ENCODE measurements at places on chromosomes 7 and 10. TPM values are rescaled to one million over a fixed set of nuclear protein-coding genes. Genes with fewer than 3 reads are reported as not detected.

Gene CDNF
- 1.4 TPM for total RNA-seq

GRCh38 chr7:50953303-50953702 lies 170.6 kb upstream of the GRB10 start:
- no peak for DNase-seq

Gene BMPER
- 4.6 TPM for total RNA-seq

- DNase-seq = peak; percentile 82
These were observed 32.4 kb upstream of the HSPA12A start for GRCh38 chr10:116774728-116775151.

DNA sequence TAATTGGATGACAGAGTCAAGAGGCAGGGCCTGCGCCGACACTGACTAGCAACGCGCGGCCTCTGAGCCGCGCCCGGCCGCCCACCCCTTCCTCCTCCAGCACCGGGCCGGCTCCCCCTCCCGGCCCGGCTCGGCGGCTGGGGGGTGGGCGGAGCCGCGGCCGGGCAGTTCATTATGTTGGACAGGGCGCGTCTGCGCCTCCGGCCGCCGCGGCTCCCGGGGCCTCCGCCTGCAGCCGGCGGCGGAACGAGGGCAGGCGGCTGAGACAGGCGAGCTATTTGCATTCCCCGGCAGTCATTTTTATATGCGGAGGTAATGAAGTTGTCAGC lies 106.7 kb downstream of the SNX10 start:
- DNase-seq = peak; percentile 90

GRCh38 chr7:83633516-83633915 lies 15.4 kb downstream of the SEMA3E start:
- DNase-seq = no peak

GRCh38 chr10:30192846-30193608 lies 133.6 kb upstream of the JCAD start:
- no peak for DNase-seq

- no peak for DNase-seq
These were observed 42.8 kb downstream of the FOXL3 start for GRCh38 chr7:332646-333392.

DNA sequence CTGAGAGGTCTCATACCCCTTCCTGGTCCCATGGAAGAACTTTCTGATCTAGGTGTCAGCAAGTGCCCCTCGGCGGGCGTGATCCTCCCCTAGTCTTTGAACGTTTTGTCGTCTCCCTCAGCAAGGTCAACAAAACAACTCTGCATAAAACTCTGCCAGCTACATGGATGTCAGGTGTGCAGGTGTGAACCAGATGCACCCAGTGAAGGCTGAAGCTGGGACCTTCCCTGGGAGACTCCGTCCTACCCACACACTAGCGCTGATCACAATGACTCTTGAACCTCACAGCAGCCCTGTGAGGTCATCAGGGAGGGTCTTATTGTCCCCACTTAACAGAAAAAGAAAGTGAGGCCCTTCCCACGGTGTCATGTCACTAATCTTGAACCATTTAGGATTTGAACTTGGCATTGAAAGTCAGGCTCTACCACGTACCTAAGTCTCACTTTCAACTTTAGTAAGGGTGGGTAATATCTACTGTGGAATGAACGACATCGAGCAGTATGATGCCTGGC lies 68.1 kb downstream of the VSTM4 start:
- DNase-seq = no peak

Gene LRRC17
- total RNA-seq = 1.2 TPM

Gene POT1
- 15.0 TPM for total RNA-seq

Gene GALNT17
- 2.2 TPM for total RNA-seq

Gene GIMAP7
- total RNA-seq = 27.3 TPM

- DNase-seq = no peak
These were observed 83.8 kb downstream of the CDK13 start for GRCh38 chr7:40033826-40034225.

Gene SOSTDC1
- not detected for total RNA-seq

Gene RAPGEF5
- 55.2 TPM for total RNA-seq

Gene DLG5
- 30.6 TPM for total RNA-seq

DNA sequence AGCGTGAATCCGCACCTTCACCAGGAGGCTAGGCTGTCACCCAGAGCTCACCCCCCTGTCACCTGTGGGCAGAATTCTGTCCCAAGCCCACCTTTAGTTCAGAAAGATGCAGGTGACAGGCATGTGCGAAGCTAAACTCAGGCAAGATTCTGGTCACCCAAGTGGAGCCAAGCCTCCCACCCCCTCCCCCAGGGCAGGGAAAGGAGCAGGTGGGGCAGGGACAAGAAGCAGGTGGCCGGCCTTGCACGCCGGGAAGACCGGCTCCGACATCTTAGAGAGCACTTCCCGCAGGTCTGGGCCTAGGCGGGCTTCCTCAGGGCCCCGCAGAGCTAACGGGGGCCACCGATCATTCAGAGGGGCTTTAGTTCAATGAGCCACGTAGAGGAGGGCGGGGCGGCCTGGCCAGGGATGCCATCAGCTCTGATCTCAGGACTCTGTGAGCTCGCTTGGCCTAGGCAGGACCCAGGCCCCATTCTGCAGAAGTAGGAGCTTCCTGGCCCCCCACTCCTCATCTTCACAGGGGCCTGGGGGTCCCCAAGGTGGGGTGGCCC lies 19.9 kb downstream of the UNCX start:
- DNase-seq = no peak

Gene CYP3A4
- total RNA-seq = 0.26 TPM

DNA sequence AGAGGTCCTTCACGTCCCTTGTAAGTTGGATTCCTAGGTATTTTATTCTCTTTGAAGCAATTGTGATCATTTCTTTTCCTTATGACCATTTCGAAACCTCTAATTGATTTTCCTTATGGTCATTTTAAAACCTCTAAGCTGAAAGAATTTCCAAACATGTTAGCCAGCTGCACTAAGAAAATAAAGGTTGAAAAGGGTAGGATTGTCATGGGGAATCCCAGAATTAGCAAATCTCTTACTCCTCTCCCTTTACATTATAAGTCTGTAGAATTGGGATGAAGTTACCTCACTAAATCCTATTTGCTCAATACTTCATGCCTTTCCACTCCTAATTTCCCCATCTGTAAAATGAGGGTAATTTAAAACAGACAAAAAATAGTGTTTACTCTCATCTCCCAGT lies 79.5 kb downstream of the FAM185A start:
- DNase-seq = no peak

- DNase-seq = no peak
These were observed 50.5 kb downstream of the MALSU1 start for GRCh38 chr7:23349484-23350157.

- DNase-seq = no peak
These were observed 7.9 kb downstream of the STAM start for GRCh38 chr10:17651896-17652295.

- DNase-seq = no peak
These were observed 206.8 kb downstream of the KLF6 start for GRCh38 chr10:3578159-3578558.

DNA sequence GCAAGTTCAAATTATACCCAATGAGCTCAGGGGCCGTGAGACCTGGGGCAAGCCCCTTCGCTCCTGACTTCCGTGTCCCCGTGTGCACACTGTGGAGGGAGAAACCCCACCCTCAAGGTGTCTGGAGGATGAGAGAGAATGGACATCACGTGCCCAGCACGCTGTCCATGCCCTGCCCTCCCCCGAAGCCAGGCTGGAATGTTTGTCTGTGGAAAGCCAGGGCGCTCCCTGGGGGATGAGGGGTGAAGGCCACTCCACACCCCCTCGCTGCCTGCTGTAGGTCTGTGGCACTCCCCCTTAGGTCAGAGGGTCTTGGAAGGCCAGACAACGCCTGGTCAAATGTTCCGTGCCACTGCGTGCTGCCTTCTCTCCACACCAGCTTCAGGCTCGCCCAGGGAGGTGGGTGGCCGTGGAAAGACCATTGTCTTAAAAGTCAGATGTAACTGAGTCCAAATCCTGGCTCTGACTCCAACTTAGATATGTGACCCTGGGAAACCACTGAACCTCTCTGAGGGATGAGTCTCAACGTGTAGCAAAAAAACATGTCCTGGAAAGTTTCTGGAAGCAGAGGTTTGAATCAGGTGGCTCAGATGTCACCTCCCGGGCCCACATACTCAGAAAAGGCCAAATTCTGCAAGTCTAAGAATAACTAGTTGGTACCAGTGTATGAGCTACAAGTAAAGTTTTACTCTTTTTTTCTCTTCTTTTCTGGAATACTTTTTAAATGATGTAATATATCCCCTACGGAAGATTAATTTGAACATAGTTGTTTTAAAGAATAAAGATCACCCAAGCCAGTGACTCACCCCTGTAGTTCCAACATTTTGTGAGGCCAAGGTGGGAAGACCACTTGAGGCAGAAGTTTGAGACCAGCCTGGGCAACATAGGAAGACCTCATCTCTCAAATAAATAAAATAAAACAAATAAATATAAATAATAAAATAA lies 24.9 kb downstream of the RCC1L start:
- no peak for DNase-seq

DNA sequence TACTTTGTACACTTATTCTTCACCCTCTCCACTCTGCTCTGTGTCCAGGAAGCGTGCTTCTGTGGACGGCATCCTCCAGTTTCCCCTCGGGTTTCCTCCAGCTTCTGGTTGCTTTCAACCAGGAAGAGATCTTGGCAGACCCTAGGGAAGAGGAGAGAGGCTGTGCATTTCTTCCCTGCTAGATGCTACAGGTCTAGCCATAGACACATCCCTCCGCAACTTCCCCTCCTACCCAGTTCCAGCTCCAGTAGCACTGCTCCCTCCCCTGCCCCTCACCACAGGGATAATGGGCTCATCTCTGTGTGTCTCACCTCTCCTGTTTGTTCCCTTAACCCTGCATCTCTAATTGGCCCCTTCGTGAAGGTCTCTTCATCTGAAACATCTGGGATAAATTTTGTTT lies 16.3 kb downstream of the TLL2 start:
- DNase-seq = peak; percentile 28

GRCh38 chr10:72170263-72170662 lies 45.5 kb upstream of the ANAPC16 start:
- DNase-seq = no peak

Gene ATG9B
- total RNA-seq = not detected

DNA sequence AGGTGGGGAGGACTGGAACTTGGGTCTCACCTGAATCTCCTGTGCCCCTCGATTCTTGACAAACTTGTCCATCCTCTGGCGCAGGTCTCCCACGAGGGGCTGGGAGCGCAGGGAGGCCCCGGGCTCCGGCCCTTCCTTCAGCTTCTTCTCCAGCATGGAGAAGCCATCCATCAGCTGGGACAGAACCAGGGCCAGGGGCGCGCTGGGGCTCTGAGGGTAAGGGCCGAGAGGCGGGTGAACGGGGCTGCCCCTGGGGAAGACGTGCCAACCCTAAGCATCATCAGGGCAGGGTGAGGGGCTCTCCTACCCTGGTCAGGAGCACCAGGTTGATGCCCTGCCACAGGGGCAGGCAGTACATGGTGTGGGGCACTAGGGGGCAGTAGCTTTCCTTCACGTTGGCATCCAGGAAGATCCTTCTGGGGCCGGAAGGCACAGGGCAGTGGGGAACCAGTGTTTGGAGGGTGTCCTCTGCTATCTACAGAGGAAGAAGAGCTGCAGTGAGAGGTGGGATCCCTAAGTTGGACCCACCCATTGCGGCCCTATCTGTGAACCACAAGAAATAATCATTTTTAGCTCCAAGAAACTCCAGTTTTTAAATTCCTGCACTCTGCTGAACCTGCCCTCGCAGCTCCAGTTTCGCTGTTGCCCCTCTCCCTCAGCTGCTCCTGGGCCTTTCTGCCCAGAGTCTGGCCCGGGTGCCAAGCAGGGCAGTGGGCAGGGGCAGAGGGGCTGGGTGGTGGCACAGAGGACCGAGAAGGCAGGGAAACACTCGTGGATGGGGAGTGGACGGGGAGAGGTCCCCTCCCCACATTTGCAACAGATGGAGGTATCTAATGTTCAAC lies 10.8 kb upstream of the PYROXD2 start:
- no peak for DNase-seq

GRCh38 chr7:29039821-29040578 lies 81.9 kb upstream of the TRIL start:
- DNase-seq = no peak

Gene CDH23
- total RNA-seq = 9.7 TPM

DNA sequence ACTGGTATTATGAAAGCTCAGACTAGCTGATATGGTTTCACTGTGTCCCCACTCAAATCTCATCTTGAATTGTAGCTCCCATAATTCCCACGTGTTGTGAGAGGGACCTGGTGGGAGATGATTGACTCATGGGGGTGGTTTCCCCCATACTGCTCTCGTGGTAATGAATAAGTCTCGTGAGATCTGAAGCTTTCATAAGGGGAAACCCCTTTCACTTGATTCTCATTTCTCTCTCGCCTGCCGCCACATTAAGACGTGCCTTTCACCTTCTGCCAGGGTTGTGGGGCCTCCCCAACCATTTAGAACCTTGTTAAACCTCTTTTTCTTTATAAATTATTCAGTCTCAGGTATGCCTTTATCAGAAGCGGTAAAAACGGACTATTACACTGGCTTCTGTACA lies 40.3 kb downstream of the COL13A1 start:
- DNase-seq = no peak

- DNase-seq = no peak
These were observed 3.1 kb downstream of the PCOLCE start for GRCh38 chr7:100604976-100605911.

Gene SLC26A3
- total RNA-seq = 0.45 TPM

DNA sequence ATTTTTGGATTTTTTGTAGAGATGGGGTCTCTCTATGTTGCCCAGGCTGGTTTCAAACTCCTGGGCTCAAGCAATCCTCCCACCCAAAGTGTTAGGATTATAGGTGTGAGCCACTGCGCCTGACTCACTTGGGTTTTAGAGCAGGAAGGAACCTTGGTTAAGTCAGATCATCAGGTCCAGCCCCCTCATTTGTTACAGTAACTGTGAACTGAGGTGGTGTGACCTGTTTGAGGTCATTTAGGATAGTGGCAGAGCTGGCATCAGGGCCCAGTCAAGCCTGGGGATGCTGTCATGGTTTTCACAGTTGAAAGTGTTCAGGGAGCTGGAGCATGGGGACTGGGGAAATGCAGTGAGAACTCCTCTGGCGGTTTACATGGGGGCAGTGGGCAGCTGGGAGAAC lies 159.6 kb downstream of the TAX1BP1 start:
- no peak for DNase-seq

DNA sequence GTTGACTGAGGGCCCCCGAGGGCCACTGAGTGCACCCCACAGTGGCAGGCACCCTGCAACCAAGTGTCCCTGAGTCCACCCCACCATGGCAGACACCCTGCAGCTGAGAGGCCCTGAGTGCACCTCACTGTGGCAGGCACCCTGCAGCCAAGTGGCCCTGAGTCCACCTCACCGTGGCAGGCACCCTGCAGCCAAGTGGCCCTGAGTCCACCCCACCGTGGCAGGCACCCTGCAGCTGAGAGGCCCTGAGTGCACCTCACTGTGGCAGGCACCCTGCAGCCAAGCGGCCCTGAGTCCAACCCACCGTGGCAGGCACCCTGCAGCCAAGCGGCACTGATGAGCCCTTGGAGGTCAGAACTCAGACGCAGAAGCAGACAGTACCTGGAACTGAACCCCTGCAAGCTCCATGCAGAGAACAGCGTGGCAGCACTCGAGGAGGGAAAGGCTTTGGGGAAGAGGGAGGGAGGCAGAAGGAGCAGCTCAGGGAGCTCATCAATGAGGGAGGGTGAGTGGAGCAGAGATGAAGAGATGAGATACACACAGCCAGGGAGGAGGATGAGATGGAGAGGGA lies 156.5 kb downstream of the WDR37 start:
- DNase-seq = peak; percentile 82

Gene MICALL2
- 28.2 TPM for total RNA-seq

Gene PON1
- 0.19 TPM for total RNA-seq

Data from mesenteric fat pad (tissue), 1 donor.